Panc1 (cell line): ENCODE measurements at places on chromosomes 5 and 9. TPM values are rescaled to one million over a fixed set of nuclear protein-coding genes. Genes with fewer than 3 reads are reported as not detected.

Gene KCNV2
- total RNA-seq, result not detected

Gene NR3C1
- 52.6 TPM for total RNA-seq

Gene PITX1
- 41.5 TPM for total RNA-seq

Gene TNPO1
- 169 TPM for total RNA-seq

Gene EIF4E1B
- total RNA-seq, result not detected

Gene CCL27
- total RNA-seq, result 0.95 TPM

Gene FOXD4
- 0.23 TPM for total RNA-seq

Gene GFI1B
- total RNA-seq, result 0.08 TPM

Gene GALNT12
- 3.3 TPM for total RNA-seq

Gene SV2C
- not detected for total RNA-seq

Gene CDH10
- 0.72 TPM for total RNA-seq

Gene PWWP2A
- total RNA-seq, result 22.6 TPM

Gene FAM78A
- total RNA-seq, result 0.59 TPM

Gene CD180
- total RNA-seq, result not detected

Gene FOXE1
- 0.82 TPM for total RNA-seq

Gene ZFP37
- 1.1 TPM for total RNA-seq
